NCI-H460 (cell line): ENCODE measurements at places on chromosomes 11 and 22.

DNA sequence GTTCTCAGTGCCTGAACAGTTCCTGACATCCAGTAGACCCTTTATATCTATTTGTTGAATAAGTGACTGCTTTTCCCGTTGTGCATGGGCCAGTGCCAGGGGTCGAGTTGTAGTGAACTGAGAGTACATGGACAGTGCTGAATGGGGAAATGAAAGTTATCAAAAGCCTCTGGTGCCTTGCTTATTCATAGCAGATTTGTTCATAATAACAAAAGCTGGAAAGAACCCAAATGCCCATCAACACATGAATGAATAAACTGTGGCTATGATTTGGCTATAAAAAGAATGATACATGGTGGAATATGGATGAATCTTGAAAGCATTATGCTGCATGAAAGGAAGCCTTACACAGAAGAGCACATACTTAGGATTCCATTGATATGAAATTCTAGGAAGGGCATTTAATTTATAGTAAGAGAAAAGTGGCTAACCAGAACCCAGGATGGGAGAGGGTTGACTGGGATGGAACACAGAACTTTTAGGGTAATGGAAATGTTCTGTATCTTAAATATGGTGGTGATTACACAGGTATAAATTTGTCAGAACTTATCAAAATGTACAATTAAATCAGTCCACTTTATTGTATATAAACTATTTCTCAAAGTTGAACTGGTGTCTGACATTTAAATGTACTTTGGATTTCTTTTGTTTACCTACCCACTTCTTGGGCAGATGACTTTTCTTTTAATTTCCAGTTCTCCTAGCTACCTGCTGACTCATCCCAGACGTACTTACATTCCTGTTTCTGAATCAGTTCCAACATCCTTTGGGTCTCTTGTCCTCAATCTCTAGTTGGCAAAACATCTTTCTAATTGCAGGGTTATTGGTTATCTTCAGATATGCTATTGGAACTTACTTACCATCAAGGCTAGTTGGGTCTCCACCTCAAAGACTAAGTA, 42.8 kb downstream of the PACS1 start:
- peak; percentile 46 for DNase-seq

DNA sequence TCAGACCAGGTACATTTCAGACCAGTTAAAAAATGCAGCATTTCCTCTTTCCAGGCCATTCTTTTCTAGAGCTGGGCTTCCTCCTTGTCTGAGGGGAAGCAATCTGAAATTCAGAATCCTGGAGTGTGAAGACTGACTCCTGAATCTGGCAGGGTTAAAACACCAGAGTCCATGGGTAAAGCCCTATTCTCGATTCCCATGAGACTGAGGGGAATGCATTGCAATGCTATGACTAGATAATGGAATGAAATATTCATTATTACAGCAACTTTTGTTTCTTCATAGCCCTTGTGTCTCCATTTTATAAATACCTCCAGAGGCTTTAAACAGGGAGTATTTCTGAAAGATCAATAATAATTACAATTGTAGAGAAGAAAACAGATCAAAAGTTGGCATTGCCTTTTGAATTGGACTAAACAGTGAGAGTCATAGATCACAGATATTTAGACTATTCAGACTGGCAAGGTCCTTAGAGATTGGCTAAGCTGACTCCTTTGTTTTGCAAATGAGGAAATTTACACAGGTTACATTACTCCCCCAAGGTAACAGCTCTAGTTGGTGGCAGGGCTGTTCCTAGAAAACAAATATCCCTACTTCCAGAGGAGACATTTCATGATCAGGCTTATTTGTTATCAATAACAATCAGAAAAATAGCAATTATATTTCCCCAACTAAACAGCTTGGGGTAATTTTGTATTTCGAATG, 632.6 kb upstream of the KIRREL3 start:
- DNase-seq, result no peak

DNA sequence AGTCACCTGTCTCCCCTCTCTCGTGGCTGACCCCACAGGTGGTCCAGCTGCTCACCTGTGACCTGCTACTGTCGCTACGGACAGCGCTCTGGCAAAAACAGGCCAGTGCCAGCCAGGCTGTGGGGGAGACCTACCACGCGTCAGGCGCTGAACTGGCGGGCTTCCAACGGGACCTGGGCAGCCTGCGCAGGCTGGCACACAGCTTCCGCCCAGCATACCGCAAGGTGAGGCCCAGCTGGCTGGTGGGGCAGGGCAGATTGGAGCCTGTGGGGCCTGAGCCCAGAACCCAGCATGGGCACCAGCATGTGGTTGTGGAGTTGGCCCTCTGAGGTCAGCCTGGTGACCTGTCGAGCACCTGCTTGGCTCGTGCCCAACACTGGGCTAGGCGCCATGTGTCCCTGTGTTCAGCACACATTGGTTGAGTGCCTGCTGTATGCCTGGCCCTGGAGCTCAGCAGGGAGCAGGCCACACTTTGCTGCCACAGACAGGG, 11.9 kb downstream of the SHISA8 start:
- no peak for DNase-seq

DNA sequence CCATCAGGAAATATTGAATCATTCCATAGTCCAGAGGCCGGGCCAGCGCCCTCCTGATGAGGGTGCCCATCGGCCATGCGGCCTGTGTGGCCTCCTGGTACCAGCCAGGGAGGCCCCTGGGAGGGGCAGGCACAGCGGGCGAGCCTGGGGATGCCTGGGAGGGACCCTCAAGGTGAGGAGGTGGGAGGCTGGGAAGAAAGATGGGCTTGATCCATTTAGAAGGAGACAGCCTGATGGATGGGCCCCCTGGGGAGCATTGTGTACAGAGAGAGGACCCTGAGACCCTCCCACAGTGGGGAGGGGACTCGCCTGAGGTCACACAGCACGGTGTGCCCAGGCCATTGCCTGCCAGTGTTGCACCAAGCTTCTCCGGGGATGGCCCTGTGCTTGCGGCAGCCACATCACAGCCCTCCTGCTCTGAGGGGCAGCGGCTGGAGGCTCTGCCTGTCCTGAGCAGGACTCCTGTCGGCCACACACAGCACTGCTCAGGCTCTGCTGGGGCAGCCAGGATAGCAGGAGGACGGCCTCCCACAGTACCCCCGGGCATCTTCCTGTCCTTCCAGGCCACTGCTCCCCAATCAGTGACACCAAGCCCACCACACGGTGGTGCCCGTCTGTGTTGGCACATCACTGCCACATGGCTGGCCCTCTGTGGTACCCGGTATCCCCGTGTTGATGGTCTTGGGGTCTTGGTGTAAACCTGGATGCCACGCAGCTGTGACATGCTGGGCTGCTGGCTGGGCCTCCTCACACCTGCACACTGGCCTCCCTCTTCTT, 290.0 kb downstream of the TBC1D22A start:
- no peak for DNase-seq

- DNase-seq, result no peak
Measured at GRCh38 chr11:1771273-1771672, 7.5 kb upstream of the CTSD start.

GRCh38 chr11:63179432-63180041, 35.5 kb upstream of the SLC22A24 start:
- no peak for DNase-seq

GRCh38 chr11:16741473-16741872, 3.0 kb downstream of the C11orf58 start:
- no peak for DNase-seq

DNA sequence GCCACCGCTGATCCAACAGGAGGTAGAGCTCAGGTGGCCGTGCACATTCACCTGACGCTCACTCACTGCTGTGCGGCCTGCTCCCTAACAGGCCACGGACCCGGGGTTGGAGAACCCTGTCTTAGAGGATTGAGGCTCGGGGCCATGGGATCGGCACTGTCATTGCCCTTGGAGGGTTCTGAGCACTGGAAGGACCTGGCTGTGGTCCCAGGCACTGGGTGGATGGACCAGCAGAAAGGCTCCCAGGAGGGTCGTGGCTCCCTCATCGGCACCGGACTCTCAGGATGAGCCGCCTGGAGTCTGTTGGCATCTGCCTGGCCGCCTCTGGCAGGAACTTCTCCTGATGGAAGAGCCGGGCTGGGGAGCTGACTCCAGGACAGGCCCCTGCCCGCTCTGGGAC, 6.5 kb downstream of the KCNQ1 start:
- no peak for DNase-seq

GRCh38 chr22:39291523-39291922, 27.9 kb downstream of the RPL3 start:
- no peak for DNase-seq

- no peak for DNase-seq
Measured at GRCh38 chr11:1299621-1300020, 9.8 kb downstream of the TOLLIP start.

- DNase-seq, result peak; percentile 22
Measured at GRCh38 chr11:64659417-64660144, 63.4 kb downstream of the NRXN2 start.

DNA sequence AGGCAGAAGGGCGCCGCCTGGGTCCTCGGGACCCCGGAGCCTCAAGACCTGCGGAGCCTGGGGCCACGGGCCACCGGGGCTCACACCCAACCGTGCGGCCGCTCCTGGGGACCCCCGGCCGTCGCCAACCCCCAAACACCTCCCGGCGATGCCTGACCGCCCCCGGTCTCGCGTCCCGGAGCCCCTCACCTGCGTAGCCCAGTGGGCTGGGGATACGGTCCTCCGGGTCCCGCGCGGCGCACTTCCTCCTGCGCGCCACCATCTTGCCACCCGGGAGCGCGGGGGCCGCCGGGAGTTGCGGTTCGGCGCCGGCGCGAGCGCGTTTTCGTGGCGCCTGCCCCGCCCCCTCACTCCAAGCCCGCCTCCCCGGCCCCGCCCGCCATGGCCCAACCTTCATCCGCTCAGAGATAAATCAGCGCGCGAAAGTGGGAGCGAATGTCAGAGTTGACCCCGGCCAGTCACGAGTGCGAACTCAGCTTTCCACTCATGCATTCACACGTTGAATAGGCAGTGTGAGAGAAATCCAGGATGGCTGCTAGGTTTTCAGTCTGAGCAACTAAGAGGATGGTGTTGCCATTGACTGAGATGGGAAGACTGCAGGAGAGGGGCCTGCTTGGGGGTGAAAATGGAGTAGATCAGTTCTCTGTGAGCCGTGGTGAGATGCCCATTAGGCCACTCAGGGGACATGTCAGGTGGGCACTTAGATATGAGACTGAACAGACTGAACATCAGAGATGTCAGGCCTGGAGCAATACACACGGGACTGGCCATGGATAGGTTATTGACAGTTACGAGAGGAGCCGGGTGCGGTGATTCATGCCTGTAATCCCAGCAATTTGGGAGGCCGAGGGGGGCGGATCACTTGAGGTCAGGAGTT, at the start of gene RRP7A:
RRP7A (minus strand) TSS at position 272 of the 877 bp plus-strand sequence; CDS start at position 262, 10 bp downstream.
- peak; percentile 37 for DNase-seq

DNA sequence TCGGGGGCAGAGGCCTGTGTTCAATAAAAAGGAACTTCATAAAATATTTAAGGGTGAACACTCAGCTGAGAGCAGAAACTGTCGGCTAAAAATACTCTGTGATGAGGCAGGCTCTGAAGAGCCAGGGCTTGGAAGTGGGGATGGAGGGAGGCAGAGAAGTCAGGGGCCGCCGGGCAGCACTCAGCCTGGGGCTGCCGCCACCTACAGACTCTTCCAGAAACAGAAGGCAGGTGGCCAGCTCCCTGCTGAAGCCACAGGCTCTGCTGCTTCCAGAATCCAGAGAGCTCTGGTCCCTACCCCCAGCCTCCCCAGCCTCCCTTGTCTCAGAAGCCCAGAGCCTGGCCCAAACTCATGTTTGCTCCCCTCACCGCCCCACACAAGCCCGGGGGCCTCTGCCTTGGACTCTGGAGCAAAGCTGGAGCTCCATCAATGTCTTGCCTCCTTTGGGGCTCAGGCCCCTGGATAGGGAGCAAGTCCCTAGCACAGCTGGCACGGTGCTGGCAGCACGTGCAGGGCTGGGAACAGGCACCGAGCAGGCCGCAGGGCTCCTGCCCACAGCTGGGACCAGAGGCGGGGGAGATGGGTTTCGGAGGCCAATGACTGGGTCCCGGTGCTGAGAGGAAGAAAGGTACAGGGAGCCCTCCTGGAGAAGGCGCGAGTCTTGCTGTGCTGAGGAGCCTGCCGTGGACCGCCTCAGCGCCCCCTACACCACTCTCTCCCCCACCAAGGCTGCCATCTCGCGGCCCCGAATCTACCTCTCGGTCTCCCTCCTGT, 8.2 kb downstream of the LRFN4 start:
- DNase-seq, result no peak

DNA sequence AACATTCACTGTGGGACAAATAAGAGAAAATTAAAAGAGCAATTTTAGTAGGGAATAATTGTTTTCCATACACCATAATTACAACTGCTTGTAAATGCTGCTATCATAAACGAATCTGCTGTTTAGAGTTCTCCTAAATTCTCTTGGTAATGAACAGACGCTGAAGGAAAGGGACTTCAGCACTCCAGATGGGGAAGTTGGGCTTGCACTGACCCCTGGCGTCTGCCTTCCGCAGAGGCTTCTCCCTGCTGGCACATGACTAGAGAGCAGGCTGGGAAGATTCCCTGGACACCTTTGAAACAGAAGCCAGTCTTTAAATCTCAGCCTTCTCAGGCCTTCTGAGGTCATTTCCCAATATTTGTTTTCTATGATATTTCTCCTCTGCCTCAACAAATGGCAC, 84.1 kb downstream of the NXPE2 start:
- DNase-seq, result no peak

DNA sequence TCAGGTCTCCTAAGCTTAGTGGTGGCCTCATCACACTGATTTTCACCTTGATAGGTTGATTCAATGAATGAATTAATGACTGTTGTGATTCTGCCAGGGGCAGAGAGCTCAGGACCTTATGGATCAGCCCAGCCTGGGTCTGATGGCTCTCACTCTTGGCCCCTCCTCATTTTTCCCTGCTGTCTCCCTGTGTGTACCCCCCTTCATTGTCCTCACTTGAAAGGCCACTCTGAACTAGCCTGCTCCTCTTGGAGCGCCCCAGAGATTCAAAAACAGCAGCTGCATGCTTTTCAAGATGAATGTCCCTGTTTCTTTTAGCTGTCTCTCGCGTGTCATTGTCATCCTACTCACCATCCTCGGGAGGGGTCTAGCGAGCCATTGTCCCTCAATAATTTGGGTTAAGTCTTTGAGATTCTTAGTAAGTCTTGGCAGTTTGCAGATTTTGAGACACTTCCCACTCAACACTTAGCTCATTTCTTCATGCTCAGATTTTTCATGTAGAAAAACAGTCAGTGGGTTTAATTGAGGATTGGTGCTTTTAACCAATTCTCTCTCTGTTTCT, 42.5 kb upstream of the MICAL2 start:
- DNase-seq, result no peak
